Stimulated activated CD4-positive, alpha-beta T cell treated with anti-CD3 and anti-CD28 coated beads, TNF-alpha, amount 100 ng/mL, for 4 hours (primary cell): ENCODE measurements at places on chromosomes 1 and 21.

DNA sequence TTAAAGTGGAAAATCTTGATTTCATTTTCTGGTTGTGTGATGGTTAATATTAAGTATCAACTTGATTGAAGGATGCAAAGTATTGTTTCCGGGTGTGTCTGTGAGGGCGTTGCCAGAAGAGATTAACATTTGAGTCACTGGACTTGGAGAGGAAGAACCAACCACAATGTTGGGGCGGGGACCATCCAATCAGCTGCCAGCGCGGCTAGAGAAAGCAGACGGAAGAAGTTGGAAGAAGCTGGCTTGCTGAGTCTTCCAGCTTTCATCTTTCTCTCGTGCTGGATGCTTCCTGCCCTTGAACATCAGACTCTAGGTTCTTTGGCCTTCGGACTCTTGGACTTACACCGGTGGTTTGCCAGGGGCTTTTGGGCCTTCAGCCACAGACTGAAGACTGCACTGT is 832.6 kb upstream of the TMPRSS15 start:
- DNase-seq = no peak

- no peak for DNase-seq
Measured at GRCh38 chr1:192873836-192874235, 65.0 kb downstream of the RGS2 start.

GRCh38 chr1:213874789-213875188 is 113.0 kb upstream of the PROX1 start:
- DNase-seq = no peak

DNA sequence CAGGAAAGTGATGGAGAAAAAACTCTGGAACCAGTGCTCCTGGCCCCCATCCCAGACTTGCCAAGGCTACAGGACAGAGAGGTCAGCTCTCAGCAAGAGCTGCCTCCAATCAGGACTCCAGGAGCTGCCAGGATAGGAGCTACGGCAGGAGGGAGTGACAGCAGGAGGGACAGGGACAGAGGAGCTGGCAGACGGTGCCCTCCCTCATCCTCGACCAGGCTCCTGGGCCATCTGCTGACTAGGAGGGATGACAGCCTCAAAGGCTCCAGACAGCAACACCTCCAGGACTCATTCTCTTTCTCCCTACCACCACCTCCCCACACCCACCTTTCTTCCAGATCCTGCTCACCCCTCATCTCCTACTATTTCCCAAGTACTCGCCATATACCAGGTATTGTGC is 22.7 kb downstream of the DLGAP3 start:
- no peak for DNase-seq

GRCh38 chr1:11453742-11454491 is 25.0 kb upstream of the DISP3 start:
- DNase-seq = no peak

GRCh38 chr1:230864441-230864840 is 3.9 kb downstream of the C1orf198 start:
- DNase-seq = no peak

DNA sequence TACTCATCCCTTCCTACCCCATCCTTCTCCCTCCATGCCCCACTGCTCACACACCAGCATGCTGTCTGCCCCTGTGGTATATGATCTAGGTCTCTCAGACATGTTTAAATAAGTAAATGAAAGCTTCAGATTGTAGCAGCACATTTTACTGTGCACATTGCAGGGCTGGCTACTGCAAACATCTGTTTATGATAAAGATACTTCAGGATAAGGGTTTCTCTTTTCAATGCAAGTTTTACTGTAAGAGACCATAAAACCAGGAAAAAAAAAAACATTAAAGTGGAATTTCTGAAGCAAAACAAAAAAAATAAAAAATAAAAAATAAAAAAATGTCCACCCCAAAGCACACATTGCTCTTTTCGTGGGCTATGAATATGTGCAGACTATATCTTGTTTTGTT is 184.4 kb downstream of the USH2A start:
- no peak for DNase-seq

- no peak for DNase-seq
Measured at GRCh38 chr1:46582972-46583371, 21.1 kb downstream of the MKNK1 start.

DNA sequence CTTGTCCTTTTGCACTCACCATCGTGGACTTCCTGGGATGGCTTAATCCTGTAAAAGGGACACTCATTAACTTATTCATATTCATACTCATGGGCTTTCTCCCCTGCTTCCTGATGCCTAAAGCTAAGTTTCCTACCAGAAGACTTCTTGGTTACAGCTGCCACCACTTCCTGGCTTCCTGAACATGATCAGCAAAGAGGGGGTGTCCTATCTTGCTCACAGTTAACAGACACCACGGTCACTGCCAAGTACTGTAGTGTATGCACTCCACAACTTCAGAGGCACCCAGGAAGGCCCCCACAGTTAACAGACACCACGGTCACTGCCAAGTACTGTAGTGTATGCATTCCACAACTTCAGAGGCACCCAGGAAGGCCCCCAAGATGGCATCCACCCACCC is 177.8 kb downstream of the SIPA1L2 start:
- DNase-seq = no peak

DNA sequence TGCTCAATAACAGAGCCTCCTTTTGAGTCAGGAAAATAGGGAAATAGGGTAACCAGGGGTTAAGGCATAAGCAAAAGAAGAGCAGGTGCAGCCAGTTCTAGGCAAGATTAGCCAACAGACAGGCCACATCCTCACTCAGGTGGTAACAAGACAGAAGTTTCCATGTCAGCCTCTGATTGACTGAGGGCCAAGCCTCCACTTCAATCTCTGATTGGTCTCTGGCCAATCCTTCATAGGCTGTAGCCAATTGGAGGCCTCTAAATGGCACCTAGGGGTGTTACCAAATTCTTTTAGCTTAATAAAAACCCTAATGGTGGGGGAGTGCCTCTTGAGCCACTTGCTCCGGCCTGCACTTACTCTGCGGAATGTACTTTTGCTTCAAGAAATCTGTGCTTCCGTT is 37.2 kb downstream of the LACTBL1 start:
- no peak for DNase-seq

GRCh38 chr1:153488731-153489130 is 28.3 kb upstream of the S100A7 start:
- DNase-seq = no peak

DNA sequence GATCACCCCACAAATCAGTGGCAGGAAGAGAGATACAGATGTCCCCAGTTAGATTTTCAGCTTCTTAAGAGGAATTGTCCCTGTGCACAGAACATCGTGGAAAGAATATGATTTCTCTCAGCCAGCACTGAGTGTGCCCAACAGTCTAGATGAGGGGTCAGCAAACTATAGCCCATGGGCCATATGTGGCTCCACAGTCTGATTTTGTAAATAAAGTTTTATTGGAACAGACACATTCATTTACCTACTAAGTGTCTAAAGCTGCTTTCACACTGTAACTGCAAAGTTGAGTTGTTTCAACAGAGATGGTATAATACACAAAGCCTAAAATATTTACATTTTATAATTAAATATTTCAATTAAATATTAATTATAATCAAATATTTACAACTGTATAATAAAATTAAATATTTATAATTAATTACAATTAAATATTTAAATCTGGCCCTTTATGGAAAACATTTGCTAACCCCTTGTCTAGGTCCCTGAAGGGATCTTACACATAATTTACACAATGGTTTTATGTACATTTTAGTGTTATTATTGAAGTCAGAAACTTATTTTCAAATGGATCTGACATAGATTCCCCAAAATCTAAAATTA is 407.6 kb downstream of the PTPRU start:
- no peak for DNase-seq

DNA sequence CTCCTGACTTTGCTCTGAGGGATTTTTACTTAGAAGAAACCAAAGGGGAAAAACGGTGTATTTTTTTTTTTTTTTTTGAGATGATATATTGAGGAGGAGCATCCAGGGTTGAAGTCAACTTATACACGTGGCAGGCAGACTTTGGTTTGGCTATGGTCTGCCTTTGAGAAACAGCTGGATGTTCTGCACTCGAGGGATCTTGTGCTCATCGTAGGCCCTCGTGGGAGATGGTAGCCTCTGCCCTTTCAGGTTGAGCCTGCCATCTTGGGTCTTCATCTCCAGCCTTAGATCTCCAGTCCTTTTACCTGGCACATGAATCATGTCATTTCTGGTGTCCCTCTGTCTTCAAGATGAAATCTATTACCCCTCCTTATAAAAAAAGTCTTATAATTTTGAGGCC is 67.1 kb upstream of the UBE2U start:
- no peak for DNase-seq

DNA sequence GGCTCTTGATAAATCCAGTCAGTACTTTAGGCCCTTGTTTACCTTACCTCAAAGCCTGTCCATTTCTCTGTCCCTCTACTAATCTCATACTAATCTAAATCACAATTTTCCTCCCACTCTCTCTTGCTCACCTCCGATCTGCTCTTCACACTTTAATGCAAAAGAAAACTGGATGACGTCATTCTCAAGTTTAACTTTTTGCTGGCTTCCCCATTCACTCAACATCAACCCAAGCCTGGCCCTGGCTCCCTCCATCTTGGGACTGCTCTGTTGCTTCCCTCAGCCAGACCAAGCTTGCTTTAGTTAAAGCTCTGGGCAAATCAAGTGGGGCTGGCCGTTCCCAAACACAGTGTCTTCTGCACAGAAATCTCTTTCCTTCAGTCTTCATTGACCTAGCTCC is 29.7 kb downstream of the COA6 start:
- no peak for DNase-seq

- no peak for DNase-seq
Measured at GRCh38 chr1:154081386-154082126, 73.3 kb downstream of the NUP210L start.

DNA sequence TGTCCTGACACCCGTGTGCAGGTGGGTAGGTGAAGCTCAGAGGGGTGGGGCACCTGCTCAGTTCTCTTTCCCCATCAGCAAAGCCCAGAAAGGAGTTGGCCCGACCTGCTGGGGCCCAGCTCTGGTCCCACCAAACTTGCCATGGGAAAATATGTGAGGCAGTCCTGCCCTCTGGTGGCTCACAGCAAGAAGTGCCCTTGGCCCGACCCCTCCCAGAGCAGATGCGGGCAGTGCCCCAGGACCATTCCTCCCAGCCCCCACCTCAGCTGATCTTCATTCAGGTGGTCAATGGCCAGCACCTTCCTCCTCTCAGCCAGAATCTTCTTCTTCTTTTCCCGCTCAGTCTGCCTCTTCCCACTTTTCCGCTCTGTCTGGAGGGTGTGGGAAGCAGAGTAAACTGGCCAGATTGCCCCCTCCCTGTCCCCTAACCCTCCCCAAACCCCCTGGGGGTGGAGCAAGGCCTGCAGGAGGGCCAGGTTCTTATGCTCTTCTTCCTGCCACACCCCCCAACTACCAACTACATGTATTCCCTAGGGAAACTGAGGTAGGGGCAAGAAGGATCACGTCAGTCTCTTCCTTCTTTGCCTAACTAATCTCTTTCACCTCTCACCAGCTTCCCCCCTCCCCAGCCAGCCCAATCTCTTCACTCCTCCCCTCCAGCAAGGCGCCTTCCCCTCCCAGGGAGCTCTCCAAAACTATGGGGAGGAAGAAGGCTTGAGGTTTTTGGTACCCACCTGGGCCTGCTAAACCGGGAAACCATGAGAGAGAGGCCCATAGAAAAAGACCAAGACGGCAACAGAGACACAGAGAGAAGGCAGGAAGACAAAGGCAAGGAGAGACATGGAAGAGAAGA is 15.6 kb downstream of the TNNT2 start:
- no peak for DNase-seq

- DNase-seq = no peak
Measured at GRCh38 chr1:941588-942383, 17.3 kb downstream of the NOC2L start.

DNA sequence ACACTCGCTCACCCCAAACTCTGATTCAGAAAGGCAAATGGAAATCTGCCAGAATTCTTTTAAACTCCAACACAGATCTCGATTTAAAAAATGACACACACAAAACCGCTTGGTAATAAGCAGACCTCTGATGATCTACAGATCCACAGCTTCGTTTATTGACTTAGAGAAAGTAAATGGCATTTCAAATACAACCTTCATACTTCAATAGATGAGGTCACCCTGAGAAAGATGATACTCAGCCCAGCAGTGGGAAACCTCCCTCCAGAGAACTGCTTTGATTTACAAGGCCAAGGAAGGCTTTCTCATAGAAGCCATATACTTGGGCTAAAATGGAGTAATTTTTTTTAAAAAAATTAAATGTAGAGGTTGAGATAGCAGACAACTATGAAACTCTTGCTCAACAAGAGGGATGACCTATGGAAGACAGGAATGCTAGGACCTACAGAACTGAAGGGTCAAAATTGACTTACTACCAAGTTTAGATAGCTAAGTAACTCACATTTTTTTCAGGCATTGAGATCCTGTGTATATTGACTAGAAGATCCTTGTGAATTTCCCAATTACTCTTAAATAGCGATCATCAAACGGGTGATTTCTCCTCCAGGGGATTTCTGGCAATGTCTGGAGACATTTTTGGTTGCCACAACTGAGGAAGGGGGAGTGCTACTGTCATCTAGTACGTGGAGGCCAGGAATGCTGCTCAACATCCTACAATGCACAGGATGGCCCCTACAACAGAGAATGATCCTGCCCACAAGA is 143.9 kb downstream of the CLIC6 start:
- no peak for DNase-seq

DNA sequence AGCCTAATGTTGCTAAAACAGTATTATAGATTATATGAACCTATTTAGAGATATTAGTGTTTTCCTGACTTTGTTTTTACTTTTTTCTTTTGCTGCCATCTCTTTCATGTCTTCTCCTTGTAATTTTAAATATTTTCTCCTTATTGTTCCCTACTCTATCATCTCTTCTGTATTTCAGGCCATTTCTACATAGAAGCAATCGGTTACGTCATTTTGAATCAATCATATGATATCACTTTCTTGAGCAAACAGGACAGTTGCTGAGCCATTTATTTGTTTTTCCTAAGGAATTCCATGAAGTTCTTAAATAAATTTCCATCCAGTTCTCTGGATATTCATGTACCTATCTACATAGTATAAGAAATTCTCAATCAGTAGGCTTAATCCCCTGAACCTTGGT is 287.2 kb downstream of the NUF2 start:
- DNase-seq = no peak

DNA sequence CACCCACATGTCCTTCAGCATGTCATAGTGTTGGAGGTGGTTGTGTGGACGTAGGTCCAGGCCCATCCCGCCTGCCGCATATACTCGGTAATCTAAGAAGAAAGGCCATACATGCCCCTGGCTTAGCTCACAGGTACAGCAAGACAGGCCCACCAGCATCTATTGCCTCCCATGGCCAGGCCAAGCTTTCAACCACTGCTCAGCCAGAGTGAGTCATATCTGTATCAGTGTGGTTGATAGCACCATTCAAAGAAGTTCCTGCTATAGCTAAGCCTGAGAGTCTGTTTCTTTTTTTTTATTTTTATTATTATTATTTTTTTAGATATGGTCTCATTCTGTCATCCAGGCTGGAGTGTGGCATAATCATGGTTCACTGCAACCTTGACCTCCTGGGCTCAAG is 17.0 kb downstream of the KLHDC8A start:
- DNase-seq = no peak

DNA sequence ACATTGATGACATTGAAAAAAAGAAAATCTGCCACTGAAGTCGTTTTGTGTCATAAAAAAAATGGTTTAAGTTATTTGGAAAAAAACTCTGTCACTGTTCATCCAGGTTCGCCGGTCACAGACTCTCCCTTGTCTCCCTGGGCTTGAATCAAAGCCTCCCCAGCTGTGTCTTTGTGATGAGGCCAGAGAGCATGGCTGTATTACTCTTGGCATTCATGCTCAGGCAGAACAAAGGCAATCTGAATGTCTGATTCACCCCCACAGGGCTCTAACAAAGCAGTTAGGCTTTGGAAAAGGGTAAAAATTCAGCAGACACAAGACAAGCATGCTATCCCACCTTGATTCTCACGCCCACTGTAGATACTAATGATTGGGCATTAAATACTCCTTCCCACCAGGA is 304.3 kb upstream of the PLD5 start:
- DNase-seq = no peak

- DNase-seq = no peak
Measured at GRCh38 chr1:47919113-47919833, 77.9 kb downstream of the TRABD2B start.
